ENCODE measurements at places on chromosomes 13 and 19.

GRCh38 chr13:50635504-50635903 is 208.0 kb downstream of the DLEU7 start:
- DNase-seq = no peak

GRCh38 chr19:51422053-51422448 is 4.6 kb upstream of the SIGLEC10 start:
- peak; percentile 61 for DNase-seq

- no peak for DNase-seq
Measured at GRCh38 chr13:100128373-100128772, 39.5 kb downstream of the PCCA start.

DNA sequence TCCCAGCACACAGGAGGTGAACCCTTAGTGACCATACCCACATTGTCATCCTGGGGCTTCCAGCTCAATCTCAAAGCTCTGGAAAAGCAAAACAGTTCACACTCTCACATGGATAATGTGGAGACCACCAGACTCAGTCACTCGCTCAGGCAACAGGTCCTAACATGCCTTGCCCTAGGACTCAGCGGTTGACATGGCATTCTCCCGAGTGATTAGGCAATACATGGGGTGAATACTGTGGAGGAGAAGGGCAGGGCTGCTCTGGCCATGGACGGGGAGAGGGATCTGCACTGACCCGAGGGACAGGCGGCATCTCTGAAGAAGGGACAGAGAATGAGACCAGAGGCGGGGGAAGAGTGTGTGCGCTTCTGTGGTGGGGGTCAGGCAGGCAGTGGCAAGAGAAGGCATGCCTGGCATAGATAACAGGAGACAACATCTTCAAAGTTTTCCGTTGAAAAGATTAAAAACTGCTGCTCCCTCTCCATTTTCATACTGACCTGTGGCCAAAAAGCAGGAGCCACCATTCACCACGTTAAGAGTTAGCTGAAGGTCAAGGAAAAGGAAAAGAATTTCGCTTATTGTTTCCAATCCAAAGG is 44.5 kb upstream of the EPHX3 start:
- no peak for DNase-seq

- no peak for DNase-seq
Measured at GRCh38 chr13:39510316-39510695, 92.7 kb downstream of the LHFPL6 start.

GRCh38 chr13:43694146-43694664 is 92.6 kb downstream of the ENOX1 start:
- DNase-seq = no peak

DNA sequence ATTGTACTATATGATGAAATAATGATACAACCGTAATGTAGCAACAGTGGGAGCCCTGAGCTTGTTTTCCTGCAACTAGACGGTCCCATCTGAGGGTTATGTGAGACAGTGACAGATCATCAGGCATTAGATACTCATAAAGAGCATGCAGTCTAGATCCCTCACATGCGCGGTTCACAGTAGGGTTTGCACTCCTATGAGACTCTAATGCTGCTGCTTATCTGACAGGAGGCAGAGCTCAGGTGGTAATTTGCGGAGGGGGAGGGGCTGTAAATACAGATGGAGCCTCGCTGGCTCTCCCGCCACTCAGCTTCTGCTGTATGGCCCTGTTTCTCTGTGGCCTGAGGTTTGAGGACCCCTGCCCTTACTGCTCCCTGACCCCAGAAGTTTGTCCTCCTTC is 13.7 kb downstream of the EPHX3 start:
- DNase-seq = no peak

- DNase-seq = no peak
Measured at GRCh38 chr13:77928909-77929308, 10.3 kb upstream of the EDNRB start.

- DNase-seq = no peak
Measured at GRCh38 chr19:18480006-18480691, 41.7 kb downstream of the ELL start.

DNA sequence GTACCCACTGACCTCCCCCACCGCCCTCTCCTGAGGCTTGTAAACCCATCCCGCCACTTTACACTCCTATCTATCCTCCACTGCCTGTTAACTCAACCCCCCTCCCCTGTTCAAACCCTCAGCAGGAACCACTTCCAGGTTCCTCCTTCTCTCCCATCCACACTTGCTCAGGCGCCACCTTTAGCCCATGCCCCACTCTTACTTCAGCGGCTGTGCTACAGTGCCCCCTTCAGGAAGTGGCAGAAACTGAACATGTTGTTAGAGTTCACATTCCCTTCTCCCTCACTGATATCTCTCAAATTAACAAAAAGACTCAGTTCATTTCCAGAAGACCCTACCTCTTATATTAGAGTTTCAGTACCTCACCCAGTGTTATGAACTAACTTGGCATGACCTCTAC is 49.4 kb downstream of the ZNF91 start:
- DNase-seq = no peak

GRCh38 chr19:35042056-35042730 is 672 bp downstream of the HPN start:
- no peak for DNase-seq

DNA sequence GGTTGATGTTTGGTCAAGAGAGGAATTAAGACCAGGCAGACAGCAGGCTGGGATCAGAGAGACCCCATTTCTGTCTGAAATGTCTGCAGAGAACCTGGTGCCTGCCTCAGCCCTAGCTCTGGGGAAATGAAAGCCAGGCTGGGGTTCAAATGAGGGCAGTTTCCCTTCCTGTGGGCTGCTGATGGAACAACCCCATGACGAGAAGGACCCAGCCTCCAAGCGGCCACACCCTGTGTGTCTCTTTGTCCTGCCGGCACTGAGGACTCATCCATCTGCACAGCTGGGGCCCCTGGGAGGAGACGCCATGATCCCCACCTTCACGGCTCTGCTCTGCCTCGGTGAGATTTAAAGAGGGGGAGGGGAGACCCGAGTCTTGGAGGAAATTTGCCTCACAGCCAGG is at the start of gene LILRB4:
Gene LILRB4 (plus strand): TSS at position 256 of the 400 bp plus-strand sequence. CDS start 49 bp downstream, at position 305.
- DNase-seq = no peak

Data from naive thymus-derived CD4-positive, alpha-beta T cell (primary cell).